ENCODE measurements at places on chromosomes 1 and 21.

- DNase-seq, result no peak
Observed at GRCh38 chr1:183778045-183778444, 26.9 kb upstream of the RGL1 start.

- DNase-seq, result no peak
Observed at GRCh38 chr21:26011292-26011940, 159.2 kb downstream of the APP start.

- no peak for DNase-seq
Observed at GRCh38 chr1:154213274-154213673, 7.1 kb upstream of the CFAP141 start.

DNA sequence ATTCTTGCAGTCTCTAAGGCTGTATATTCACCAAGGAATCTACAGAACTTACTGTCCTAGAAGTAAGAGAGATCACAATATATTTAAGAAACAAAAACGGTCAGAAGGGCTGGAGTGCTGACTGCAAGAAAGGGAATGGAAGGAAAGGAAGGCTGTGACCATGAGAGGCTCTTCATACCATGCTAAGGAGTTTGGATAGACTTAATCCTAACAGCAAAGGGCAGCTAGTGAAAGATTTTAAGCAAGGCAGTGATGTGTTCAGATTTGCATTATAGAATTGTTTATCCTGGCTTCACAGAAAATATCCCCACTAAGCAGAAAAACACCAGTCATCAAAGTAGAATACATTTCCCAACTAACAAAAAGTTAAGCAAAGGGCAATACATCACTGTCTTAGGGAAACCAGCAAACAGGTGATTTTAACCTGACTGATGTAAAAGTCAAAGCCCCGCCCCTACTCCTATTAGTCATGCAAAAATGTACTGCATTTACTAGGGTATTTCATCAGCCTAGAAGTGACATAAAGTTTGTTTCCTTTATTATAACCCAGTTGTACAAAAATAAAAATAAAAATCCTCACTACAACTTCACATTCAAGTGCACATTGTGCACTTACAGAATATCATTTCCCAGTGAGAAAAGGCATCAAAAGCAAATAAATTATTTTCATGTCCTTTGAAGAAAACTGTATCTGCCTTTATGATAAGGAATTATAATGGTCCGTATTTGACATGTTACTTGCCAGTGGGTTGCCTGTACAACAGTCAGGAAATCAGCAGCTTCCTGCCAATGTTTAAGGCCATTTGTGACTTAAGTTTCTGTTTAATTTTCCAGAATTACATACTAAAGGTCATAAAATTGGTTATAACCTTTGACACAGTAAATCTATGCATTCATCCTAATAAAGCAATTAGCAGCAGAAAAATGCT, 17.2 kb downstream of the JAK1 start:
- no peak for DNase-seq

DNA sequence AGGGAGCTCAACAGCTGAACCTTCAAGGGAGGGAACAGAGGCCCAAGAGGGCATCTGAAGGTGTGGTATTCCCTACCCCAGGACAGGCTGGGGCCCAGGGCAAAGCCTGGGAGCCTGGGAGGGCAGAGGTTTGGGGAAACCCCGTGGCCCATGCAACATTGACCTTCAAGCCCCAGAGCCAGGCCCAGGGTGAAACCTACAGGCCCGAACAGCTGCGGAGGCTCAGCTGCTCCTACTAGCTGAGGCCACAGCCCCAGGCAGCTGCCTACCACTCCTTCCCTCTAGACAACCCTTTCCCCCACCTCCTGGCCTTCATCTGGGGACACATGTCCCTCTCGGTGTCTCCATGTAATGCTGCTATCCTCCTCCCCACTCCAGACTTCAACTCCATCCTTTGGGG, 3.2 kb downstream of the LAD1 start:
- no peak for DNase-seq
